GM23248 (cell line): ENCODE measurements at places on chromosomes 3 and 15.

GRCh38 chr3:53892286-53892637 lies 603 bp upstream of the SELENOK start:
- peak; percentile 35 for DNase-seq

GRCh38 chr3:41026394-41027177 lies 172.7 kb upstream of the CTNNB1 start:
- DNase-seq, result peak; percentile 69

- no peak for DNase-seq
Measured at GRCh38 chr15:75058127-75058905, 34.9 kb downstream of the PPCDC start.

DNA sequence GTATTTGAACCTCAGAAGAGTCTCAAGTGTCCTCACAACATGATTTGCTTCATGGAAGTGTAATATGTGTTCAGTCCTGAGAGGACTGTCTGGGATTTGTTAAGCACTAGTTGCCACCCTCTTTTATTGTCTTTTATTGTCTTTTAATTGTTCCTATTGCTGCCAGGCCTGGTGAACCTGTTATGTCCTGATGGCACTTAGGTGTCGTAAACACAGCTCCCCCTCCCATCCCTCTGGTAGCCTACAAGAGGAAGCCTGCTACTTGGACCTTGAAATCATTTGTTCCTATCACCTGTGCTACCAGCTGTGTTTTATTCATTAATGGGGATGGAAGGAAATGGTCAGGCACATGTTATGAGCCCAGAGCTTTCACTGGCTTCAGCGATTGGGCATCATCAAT lies 19.3 kb downstream of the CCNB2 start:
- no peak for DNase-seq

GRCh38 chr3:130576375-130577266 lies 59.6 kb downstream of the COL6A6 start:
- DNase-seq, result peak; percentile 65

DNA sequence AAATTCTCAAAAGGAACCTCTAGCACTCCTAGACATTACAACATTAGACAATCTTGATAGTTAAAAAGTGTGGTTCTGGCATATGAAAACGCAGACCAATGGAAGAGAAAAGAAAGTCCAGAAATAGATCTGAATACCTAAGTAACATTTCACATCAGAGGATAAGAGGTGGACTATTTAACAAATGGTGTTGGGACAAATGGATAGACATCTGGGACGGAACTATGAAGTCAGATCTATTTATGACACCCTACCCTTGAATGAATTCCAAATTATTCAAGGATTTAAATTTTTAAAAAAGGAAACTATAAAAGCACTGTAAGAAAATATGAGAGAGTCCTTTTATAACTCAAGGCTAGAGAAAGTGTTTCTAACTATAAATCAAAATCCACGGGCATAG lies 111.3 kb downstream of the SCN11A start:
- no peak for DNase-seq

DNA sequence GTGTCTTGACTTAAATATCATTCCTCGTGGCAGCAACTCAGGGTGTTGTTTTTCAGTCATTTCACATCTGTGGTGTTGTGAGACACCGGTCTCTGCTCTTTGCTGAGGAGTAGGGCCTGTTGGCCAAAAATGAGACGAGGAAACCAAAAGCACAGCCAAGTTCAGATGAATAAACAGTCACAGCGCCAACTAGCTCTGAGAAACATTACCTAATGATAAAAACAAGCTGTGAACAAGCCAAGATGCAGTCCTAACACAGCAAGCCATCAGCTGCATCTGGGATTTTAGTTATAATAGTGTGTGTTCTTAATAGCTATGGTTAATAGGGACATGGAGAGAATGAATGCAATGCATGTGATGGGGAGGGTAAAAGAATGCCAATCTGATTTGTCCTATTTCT lies 843.4 kb upstream of the DPPA4 start:
- DNase-seq, result peak; percentile 68

DNA sequence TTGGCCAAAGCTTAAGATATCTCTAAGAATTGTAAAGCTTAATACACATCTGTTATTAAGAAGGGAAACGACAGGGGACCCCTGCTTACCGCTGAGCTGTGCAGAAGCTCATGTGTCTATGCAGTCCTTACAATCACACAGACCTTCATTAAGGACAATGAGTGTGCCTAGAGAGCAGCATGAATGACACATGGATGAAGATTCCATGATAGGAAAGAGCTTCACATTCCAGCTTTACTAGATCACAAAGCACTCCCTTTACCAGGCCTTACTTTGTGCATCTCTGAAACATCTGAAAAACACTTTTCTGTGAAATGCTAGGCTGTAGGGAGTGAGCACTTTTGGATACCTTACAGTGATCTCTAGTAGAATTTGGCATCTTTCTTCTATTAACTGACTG lies 32.0 kb downstream of the RNF168 start:
- peak; percentile 72 for DNase-seq

DNA sequence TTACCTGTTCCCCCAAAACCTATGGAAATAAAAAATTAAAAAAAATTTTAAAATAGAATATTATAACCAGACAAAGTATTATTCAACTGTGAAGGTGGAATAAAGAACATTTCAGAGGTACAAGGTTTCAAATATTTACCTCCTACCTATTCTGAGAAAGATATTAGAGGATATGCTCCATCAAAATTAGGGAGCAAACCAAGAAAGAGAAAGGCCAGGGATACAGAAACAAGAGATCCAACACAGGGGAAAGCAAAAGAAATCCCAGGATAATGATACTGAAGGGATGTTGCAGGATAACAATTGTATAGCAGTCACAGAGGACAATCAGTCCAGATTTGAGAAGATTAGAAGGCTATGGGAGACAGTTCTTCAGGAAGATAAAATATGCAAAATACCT lies 22.4 kb downstream of the BCL2L10 start:
- DNase-seq, result no peak

DNA sequence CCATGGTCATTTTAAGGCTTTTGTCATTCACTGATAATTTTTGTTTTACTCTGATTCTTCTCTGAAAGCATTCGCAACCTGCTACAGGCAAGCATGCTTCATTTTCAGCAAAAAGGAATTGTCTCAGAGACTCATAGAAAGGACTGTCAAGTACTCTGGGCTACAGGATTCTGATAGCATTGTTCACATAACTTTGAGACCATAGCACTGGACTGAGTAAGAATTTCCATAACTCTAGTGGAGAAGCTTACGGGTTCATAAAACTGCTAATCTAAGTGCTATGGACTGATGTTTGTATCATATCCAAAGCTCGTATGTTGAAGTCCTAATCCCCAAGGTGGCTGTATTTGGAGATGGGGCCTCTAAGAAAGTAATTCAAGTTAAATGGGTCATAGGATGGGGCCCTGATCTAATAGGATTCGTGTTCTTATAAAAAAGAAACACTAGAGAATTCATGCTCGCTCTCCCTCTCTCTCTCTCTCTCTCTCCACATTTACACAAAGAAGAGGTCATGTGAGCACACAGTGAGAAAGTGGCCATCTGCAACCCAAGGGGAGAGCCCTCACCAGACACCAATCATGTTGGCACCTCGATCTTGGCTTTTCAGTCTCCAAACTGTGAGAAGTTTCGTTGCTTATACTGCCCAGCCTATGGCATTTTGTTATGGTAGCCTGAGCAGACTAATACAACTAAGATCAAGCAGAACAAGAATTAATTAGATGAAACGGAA lies 60.4 kb downstream of the CRYGS start:
- DNase-seq, result no peak

- no peak for DNase-seq
Measured at GRCh38 chr3:186171521-186171920, 62.6 kb upstream of the ETV5 start.

- DNase-seq, result no peak
Measured at GRCh38 chr3:35969406-35969805, 330.1 kb downstream of the ARPP21 start.

- no peak for DNase-seq
Measured at GRCh38 chr15:66278056-66278455, 15.3 kb upstream of the DIS3L start.

DNA sequence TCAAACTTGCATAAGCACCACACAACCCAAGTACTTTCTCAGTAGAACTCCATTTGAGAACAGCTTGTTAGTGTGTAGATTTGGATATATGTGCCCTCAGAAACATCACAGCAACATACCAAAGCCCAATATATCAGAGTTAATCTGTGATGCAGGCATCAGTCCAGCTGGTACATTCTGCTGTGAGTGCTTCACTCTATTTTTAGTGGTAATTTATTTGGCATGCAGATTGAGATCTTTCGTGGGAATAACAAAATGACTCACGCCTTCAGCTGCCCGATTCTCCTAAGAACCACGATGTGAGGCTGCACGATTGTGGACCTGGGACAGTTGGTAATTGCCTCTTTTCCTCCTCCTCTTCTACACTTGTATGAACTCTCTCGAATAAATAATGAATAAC lies 730.7 kb downstream of the SQOR start:
- peak; percentile 36 for DNase-seq

DNA sequence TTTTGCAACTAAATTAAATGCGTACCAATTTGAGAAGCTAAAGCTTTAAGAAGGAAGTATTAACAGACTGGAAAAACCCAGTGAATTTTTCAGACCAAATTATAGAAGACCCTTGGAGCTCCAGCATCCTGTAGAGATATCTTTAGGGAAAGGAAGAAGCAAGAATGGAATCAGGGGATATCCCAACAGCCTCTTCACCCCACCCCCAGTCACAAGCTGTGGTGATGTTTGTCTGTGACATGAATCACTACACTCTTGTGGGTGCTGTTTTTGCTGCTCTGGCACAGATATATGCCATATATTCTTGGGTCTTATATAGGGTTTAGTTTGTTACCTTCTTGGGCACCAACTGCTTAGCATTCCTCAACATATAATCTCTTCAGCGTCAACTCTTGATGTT lies 78.5 kb upstream of the BCL6 start:
- no peak for DNase-seq

DNA sequence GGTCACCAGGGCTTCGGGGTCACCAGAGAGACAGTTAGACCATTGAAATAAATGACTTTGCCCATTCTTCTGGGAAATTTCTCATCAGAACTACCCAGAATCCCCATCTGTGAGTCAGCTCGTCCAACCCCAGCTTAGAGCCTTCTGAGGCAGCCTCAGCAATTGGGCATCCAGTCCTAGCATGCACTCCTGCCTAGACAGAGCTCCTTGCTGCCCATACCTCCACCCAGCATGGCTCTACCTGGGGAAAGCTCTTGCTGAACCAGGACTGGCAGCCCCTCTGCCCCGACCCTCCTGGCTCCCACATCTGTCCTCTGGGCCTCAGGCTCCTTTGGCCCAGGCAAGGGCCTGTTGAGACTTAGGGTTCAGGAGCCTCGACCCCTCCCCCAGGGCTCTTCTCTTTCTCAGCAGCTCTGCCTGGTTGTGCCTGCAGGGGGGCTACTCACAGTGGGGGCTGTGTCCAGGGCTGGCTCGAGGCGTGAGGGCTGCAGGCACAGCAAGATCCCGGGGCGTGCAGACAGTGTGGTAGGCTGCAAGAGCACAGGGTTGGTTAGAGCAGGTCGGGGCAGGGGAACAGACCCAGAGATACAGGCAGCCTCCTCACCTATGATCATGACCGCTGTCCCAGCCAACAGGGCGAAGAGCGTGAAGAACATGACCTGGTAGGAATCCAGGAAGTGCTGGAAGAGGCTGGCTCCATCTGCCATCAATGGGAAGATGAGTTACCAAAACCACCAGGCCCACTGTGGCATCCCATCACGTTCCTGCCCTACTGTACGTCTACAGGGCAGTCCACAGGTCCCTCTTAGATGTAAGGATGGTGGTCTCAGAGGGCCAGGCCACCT lies 101.3 kb downstream of the NUP210 start:
- peak; percentile 12 for DNase-seq

DNA sequence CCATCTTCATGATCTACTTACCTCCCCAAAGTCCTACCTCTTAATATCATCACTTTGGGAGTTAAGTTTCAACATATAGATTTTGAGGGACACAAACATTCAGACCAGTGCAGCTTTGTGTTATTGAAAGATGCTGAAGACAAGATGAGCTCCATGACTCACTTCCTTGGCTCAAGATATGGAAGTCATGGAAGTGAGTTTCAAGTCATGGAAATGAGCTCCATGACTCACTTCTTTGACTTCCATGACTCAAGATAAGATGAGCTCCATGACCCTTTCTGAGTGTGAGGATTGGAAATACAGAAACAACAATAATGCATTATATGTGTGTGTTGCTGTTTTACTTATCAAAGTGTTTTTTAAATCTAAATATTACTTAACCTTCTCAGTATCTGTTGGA lies 170.2 kb upstream of the TPRG1 start:
- peak; percentile 92 for DNase-seq

DNA sequence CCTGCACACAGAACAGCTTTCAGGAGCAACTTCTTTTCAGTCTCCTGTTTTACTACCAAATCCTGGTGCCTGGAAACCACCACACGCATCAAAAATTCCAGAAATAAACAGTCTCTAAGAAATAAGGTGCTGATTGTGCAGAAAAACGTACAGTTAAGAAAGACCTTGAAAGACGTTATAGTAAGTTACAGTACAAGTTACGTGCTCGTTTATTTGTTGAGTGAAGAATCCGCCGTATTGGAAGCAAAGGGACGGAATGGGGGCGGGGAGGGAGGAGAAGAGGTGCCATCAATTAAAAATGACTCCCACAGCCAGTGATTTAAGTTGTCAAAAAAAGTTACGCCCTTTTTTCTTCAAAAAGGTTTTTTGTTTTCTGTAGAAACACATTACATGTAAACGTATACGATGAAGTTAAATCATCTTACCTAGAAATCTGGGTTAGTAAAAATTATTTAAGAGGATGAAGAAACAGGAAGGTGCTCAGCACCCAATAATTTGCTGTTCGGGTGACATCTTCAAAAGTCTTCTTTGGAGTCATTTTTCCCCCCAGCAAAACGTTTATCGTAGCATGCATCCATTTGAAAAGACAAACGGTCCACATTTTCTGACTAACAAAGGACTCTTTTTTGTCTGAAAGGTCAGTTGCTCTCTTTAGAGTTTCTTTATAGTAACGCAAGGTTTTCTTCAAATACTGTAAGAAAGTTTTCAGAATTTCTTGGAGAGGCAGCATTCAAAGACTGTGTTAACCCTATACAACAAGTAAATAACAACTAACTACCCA lies 782 bp upstream of the UACA start:
- DNase-seq, result no peak

- no peak for DNase-seq
Measured at GRCh38 chr3:8871306-8871705, 92.0 kb downstream of the RAD18 start.
